ENCODE measurements at places on chromosomes 5 and 9.

- no peak for DNase-seq
These were observed 93.4 kb downstream of the DAB2IP start for GRCh38 chr9:121744687-121745395.

DNA sequence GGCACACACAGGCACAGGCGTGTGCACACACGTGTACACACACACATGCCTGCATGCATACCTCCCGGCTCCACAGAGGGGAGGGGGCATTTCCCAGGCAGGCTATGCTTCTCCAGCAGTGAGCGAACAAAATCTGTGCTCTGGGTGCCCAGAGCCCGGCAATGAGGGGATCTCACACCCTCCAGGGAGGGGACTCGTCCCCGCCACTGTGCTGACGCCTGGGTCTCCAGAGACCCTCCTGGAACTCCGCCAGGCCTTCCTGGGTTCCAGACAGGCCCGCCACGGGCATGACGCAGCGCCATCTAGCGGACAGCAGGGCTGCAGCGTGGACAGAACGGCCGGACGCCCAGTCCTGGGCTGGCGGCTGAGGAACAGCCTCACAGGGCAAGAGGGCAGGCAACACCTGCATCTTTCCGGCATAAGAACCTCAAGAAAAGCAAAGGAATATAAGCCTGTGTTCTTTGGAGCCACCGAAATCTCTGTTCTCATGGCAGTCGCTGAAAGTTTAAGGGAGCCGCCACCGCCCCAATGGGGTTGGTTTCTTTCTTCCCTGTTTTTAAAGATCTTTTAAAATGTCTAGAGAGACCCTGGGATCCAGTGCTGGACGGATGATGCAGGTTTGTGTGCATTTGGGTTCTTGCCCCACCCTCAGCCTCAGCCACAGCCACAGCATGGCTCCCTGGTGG lies 135.6 kb upstream of the PPP1R26 start:
- peak; percentile 16 for DNase-seq

GRCh38 chr5:176644294-176644693 lies 3.0 kb upstream of the TSPAN17 start:
- no peak for DNase-seq

GRCh38 chr9:4243113-4243512 lies 56.8 kb downstream of the GLIS3 start:
- no peak for DNase-seq

- DNase-seq, result no peak
These were observed 4.8 kb downstream of the CD274 start for GRCh38 chr9:5455181-5455580.

- DNase-seq, result no peak
These were observed 20.1 kb downstream of the PDE6A start for GRCh38 chr5:149924486-149924885.

DNA sequence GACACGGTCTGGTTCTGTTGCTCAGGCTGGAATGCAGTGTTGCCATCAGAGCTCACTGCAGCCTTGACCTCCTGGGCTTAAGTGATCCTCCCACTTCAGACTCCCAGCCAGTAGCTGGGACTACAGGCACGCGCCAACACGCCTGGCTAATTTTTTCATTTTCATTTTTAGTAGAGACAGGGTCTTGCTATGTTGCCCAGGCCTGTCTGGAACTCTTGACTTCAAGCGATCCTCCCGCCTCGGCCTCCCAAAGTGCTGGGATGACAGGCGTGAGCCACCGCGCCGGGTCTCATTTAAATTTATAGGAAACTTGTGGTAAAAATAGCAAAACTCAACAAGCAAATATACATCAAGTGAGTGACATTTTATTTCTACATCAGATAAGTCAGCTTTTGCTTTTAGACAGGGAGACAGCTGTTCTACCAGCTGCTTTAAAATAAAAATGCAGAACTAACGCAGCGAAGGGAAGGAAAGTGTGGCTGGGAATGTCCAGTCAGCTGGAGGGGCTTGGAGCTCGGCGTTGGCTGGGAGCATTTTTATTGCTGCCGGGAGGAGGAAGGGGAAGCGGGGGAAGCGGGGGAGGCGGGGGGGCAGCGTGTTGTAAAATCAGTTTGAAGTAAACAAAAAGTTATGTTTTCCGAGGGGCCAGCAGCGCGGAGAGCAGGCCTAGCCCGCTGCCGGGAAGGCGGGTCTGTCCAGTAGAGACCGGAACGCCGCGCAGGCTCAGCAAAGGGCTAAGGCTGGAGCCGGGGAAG lies 707 bp upstream of the ZFYVE16 start:
- DNase-seq, result no peak

- no peak for DNase-seq
These were observed 101.7 kb downstream of the ADRB2 start for GRCh38 chr5:148928141-148928540.

- DNase-seq, result no peak
These were observed 1.6 kb upstream of the TUT7 start for GRCh38 chr9:86355814-86356213.

- DNase-seq, result no peak
These were observed 130.7 kb downstream of the TTLL11 start for GRCh38 chr9:121962421-121962820.

- DNase-seq, result no peak
These were observed 180.3 kb downstream of the SREK1 start for GRCh38 chr5:66324357-66324756.

GRCh38 chr9:26975728-26976707 lies 19.8 kb downstream of the IFT74 start:
- peak; percentile 33 for DNase-seq

DNA sequence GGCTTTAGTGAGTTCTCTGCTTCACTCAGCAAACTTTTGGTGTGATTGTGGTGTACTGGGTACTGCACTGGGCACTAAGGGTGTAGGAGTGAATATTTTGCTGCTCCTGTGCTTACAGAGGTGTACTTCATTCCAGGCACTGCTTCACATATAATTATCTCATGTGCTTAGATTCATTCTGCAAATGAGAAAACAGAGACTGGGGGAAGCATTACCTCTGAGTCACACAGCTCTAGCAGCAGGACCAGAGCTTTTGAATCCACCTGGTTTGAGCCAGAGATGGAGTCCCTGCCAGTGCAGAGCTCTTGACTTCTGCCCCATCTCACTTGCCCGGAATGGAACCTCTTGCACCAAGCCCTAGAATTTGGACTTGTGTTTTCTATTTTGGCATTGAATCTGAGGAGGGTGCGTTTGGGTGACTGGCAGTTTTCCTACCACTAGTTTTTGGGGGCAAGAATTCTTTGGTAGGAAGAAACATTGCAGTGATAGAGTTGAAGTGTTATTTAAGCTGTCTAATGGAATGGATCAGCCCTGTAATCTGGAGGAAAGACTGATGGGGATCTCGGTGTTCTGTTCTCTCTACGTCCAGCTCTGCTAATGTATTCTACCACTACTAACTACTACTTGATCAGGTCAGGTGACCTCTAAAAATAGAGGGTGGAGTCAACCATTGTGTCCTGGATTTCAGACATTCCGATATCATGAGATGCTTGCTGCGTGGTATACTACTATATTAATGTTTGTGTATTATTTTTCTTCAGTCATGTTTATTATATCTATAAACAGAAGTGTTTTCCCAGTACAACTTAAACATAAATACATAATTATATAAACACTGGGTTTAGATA lies 2.5 kb downstream of the ARHGAP26 start:
- DNase-seq, result no peak

DNA sequence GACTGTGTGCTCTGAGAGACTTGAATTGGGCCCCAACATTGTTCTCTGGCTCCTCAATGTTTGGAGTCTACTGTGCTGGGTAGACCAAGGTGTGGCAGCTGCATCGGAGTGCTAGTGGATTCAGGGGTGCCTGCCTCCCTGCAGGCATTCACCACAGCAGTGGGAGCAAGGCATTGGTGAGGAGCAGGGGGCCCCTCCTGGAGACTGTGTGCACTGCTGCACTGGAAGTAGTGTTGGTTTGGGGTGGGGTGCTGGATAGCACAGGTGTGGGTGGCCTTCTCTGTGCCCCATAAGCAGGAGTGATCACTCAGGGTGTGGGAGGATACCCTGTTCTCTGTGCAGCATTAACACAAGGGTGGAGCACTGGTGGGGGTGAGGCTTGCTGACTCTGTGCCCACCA lies 39.2 kb downstream of the INSL6 start:
- DNase-seq, result no peak

- DNase-seq, result no peak
These were observed 99.1 kb downstream of the RAB3C start for GRCh38 chr5:58681943-58682342.
